Kidney glomerular epithelial cell (primary cell): ENCODE measurements at places on chromosomes 12 and 14.

GRCh38 chr12:60872850-60873713 is 1277.3 kb downstream of the SLC16A7 start:
- no peak for DNase-seq

DNA sequence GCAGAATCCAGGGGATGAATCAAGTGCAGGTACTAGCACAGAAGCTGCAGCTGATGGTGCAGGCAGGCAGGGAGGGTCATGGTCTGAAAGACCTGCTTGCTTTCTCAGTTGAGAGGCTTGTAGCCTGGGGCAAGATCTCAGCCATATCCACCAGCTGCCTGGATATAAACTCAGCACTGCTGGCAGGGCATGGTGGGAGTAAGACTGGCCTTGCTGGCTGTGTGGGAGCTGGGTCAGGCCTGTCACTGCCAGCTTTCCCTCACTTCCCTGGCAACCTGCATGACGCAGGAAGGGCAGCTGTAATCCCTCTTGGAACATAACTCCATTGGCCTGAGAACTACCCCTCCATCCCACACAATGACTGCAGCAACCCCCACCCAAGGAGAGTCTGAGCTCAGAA is 230.1 kb downstream of the ANO6 start:
- no peak for DNase-seq

DNA sequence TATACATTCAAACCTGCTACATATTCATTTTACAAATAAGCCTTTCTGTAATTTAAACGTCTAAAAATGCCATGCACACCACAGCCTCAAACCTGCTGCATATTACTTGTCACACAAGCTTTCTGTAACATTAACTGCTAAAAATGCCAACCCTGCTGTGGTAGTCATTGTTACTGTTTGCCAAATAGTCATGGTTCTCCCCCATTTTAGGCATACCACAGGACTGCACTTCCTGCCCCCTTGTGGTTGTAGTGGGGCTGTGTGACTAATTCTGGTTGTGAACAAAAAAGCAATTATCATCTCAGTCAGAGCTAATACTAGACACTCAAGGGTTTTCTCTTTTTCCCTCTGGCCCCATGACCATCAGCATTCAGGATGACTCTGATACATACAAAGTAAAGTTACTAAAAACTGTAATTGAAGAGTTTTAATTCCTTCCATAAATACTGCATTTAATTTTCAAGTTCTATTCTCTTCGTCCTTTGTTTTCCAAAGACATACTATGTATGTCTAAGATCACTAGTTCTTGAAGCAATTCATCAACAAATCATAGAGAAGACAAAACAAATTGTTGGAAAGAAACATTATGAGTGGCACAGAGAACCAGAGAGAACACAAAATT is 5.7 kb upstream of the SLC35F4 start:
- DNase-seq: peak; percentile 41

GRCh38 chr14:43894534-43894933 is 612.5 kb downstream of the FSCB start:
- peak; percentile 9 for DNase-seq

DNA sequence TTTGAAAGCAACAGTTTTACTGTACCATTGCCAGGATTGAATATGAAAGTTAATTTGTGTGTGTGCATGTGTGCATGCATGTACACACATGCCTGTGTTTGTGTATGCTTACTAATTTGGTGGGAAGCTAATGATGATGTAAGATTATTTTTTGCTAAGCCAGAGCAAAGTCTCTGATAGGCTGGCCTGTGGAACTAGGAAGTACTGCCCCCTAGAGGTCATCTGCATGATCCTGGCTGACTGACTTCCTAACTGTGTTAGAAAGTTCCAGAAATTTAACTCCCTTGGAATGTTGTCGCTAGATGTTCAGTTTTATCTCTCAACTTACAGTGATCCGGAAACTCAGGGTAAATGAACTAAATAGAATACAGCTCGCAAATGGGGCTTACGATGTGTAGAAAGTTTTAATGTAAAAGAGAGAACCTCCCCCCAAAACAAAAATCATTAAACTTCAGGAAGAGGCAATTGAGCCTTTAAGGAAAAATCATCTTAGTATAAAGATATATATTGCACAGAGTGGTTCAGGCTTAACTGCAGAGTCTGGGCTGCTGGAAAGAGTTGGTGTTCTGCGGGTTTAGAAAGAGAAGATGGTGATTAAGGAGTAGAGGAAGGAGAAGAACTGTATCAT is 34.3 kb upstream of the SLC38A1 start:
- DNase-seq: peak; percentile 8

- DNase-seq: peak; percentile 9
Observed at GRCh38 chr12:119444462-119445044, 110.0 kb downstream of the CCDC60 start.

DNA sequence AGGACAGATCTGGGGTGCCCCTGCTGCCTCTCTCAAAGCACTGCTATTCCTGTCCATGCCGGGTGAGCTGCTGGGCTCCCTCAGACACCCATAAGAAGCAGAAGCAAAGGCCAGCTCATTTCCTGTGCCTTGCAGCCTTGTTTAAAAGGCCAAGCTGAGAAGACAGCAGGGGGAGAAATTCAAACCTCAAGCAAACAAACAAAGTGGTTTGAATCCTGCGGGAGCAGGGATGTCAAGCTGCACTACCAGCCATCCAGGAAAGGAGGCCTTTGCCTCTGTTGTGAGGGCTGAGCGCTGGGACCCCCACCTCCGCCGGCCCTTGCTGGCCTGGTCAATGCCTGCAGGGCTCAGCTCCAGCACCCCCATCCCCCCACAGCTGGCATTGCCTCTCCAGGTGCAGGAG is 176.5 kb downstream of the PIWIL1 start:
- DNase-seq: no peak

- no peak for DNase-seq
Observed at GRCh38 chr12:93484315-93484981, 17.1 kb downstream of the MRPL42 start.

GRCh38 chr14:36870776-36871175 is 209.1 kb downstream of the PAX9 start:
- DNase-seq: no peak

DNA sequence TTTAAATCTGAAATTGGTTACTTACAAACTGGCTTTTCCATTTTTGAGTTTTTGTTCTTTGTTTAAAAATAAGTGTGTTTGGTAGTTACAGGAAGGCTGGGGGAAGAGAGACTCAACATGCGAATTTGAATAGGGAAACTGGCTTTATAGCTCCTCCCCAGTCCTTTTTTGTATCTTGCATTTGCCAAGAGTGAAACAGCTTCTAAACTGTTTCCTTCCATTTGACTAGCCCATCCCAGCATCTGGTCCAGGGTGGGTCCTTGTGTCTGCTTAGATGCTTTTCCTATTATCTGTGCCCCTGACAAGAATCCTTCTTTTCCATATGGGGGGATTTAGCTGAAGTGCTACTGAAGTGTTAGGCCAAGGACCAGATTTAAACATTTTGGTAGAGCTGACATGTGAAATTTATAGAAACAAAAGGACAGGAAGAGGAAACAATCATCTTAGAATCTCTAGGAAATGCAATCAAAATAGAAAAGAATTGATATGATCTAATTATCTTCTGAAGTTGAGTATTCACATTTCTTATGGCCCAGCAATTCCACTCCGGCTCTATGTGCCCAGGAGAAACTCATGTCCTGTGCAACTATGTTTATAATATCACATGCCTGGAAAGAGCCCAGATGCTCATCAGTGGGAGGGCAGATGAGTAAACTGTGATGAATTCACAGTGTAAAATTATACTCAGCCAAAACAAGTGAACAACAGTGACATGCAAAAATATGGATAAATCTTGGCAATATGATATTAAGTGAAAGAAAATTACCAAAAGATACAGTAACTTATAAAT is 7.4 kb downstream of the SMOC1 start:
- DNase-seq: no peak

- DNase-seq: no peak
Observed at GRCh38 chr14:100558966-100559365, 28.3 kb downstream of the BEGAIN start.

GRCh38 chr12:127457726-127458125 is 809.2 kb upstream of the TMEM132C start:
- no peak for DNase-seq

DNA sequence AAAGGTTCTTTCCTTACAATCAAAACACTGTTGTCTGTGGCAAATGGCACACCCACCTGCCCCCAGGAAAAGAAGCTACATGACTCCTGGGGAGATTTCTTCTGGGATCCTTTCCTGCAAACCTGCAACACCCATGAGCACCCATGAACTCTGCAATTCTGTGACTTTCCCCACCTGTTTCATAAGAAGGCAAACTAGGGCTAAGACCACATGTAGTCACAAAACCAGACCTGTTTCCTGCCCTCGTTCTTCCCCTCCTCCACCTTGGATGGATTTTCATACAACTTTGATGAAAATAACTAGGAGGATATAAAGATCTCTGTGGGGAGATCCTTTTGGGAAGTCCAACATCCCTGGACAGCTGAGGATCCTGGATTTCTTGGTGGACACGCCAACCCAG is 1084.7 kb downstream of the BCL11B start:
- DNase-seq: no peak

DNA sequence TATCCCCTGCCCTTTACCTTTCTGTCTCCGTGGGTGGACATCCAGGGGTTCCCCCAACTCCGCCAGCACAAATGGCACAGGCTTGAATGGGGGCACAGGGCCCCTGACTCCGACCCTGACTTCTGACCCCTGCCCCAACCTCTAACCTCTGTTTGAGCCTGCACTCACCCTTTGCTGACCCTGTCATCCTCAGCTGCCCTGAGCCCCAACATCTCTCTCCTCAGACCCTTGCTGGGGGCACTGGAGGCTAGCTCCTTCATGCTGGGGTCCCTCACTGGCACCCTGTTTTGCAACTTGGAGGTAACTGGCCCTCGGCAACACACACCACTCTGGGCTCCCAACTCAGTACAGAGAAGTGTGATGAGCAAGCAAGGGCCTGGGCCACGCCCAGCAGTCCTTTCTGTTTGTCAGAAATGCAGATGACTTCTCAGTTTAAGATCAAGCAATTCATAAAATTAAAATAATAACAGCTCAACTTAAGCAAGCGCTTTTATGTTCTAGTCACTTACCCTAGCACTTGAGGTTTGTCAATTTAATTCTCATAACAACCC is 2.1 kb downstream of the IFI27 start:
- DNase-seq: no peak

DNA sequence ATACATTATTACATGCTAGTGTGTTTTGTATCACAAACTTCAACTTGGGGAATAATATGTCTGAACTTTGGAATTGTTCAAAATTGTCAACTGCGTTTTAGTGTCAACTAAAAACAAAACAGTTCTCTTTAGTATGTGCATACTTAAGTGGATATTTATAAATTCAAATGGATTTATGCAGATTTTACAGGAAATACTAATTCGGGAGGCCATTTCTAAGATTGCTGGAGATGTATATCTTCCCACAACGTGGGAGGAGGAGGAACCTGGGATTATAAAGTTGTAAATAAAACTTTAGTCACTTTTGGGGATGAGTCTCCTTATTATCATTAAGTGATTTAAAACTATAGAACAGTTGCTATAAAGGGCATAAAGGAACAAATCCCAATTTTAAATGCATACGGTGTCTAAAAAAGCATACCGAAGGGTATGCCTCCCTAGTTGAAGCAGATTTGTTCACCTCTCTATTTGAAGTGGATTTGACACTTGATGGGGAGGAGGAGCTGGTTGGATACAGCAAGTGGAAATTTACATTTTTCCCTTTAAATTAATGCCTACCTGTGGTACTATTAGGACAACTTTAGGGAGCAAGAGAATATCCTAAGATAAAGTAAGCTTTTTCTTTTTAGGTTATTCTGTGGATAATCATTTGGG is 2.7 kb downstream of the PDE3A start:
- DNase-seq: no peak

DNA sequence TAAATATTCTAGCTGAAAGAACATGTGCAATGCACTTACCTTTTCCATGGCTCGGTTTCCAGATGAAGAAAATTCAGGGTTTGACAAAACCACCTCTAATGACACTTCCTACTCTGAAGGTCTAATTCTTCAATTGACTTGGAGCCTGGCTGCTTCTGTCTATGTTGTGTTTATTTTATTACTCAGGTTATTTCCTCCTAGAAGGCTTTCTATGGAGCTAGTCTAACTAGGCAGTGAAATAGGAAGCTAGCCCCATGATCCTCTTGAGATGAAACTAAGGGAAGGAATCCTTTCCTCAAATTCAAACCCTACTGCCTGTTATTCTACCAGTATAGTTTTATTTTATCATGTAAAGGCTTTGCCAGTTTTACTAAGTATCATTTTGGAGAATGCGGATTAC is 20.9 kb upstream of the IFNG-AS1 start:
- DNase-seq: no peak

- DNase-seq: no peak
Observed at GRCh38 chr12:40181490-40181889, 43.3 kb upstream of the LRRK2 start.

- DNase-seq: no peak
Observed at GRCh38 chr12:94940771-94941170, 62.7 kb downstream of the NDUFA12 start.

GRCh38 chr12:67698672-67699581 is 50.4 kb downstream of the DYRK2 start:
- DNase-seq: no peak

- DNase-seq: no peak
Observed at GRCh38 chr12:57096748-57097553, 8.0 kb downstream of the NAB2 start.

- no peak for DNase-seq
Observed at GRCh38 chr12:24756479-24757024, 192.3 kb downstream of the BCAT1 start.

DNA sequence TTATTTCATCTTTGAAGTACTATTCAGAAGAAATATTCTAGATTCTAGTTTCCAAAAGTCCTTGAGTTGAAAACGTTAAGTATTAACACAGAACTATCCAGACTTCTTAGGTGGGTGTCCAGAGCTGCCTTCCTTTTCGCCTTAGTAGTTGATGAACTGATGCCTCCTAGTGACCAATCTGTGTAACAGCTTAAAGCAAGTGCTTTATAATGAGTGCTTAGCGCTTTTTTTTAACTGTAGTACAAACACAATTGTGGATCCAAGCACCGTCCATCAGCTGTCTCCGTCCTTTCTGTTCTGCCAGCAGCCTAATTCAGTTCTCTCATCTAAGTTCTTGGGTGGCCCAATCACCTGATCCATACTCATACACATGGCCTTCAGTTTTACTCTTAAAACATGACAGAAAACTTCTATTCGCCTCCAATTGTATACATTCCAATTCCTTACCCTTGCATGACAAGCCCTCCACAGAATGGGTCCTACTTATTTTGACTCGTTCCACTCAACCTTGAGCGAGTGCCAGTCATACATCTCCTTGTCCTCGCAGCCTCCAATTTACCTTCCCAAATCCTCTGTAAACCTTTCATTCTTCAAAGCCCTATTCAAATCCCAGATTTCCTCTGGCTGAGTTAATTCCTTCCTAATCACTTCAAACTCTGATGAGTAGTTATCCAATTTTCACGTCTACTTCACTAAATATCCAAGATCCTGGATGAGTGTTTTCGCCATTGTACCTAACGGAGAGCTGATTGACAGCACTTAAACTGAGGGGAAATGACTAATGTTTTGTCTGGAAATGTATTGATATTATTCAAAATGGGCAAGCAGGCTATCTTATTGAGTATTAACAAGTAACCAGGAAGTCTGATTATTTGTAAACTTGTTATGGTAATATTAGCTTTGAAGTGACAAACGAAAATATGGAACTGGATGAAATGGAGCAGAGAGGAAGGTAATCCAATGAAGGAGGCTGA is 5.8 kb upstream of the PHLDA1 start:
- peak; percentile 82 for DNase-seq
